ENCODE measurements at places on chromosomes 4 and X.

DNA sequence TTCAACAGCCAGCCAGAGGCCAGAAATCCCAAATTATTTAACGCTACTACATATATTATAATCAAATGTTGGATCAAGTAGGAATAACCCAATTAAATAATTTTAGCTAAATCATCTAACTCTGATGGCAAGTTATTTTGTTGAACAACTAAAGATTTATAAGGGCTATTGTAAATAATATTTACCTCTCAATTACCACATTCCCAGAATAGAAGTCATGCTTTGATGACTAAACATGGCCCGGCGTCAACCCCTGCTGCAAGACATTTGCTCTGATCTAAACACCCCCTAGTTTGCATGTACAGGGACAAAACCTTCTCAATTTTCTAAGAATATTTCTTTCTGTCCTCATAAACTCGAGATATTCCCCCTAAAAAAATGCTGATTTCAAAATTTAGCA, 14.2 kb downstream of the VEGFC start:
- DNase-seq = no peak

- no peak for DNase-seq
Observed at GRCh38 chr4:20172070-20172760, 79.5 kb upstream of the SLIT2 start.

GRCh38 chr4:7867701-7868435, 71.8 kb downstream of the AFAP1 start:
- DNase-seq = no peak

DNA sequence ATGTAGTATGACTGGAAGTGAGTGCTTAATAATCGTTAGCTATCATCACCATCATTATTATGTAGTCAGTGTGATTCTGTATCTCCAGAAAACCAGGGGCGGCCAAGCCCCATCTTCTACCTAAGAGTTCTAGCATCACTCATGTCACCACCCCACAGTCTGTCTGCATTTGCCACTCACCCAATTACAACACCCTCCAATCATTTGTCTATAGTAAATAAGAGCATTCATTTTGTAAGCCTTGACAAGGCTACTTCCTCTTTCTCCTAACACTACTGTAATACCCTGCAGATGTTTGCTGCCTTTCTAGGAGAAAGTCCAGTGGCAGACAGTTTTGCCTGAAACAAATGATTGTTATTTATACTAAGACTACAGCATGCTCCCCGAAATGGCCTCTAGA, 15.8 kb upstream of the IL21 start:
- DNase-seq = no peak

Data from nephron progenitor cell (in vitro differentiated cells).